ENCODE measurements at places on chromosomes 4 and X. TPM values are rescaled to one million over a fixed set of nuclear protein-coding genes. Genes with fewer than 3 reads are reported as not detected.

DNA sequence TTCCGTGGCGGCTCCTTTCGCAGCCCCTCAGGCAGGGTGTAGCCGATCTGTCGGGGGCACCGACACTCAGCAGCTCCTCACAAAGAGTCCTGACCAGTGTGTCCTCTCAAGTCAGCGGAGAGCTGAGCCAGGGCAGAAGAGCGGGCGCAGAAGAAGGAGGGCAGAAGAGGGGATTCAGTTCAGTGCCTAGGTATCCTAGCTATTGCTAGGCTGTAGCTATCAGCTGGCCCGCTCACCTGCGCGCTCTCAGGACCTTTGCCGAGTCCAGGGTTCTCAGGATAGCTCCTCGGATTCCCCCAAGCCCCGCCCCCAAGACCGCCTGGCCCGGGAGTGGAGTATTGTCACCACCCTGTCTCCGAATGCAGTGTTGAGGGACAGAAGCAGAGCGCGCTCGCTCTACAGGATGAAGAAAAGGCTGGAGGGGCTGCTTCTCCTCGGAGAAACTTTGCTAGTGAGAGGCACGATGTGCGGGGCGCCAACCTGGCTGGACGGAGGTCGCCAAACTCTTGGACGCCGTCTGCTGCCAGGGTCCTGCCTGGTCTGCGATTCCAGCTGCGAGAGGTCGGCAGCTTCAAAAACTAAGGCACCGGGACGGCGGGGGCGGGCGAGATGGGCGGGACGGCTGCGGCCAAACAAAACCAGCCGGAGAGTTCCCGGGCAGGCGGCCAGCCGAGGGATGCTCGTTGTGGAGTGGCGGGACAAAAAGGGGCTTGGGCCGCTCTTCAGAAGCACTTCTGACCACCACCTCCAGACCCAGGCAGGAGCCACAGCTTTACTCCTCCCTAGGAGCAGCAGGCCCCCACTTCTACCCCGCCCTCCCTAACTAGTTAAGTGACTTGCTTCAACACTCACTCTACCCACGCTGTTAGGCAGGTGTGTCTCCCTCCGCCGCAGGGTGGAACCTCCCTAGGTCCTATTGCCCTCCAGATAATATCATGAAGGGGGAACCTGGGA lies at the start of gene XKRX:
Gene XKRX, minus strand, starts transcription at position 258 of the 954 bp plus-strand sequence. CDS start 613 bp downstream, outside the sequence.
- DNase-seq = peak; percentile 19

GRCh38 chr4:183670960-183671555 lies 12.0 kb downstream of the TRAPPC11 start:
- no peak for DNase-seq

- DNase-seq = no peak
Measured at GRCh38 chr4:24594887-24595286, 10.5 kb upstream of the DHX15 start.

- no peak for DNase-seq
Measured at GRCh38 chr4:132866616-132867015, 282.5 kb upstream of the PCDH10 start.

DNA sequence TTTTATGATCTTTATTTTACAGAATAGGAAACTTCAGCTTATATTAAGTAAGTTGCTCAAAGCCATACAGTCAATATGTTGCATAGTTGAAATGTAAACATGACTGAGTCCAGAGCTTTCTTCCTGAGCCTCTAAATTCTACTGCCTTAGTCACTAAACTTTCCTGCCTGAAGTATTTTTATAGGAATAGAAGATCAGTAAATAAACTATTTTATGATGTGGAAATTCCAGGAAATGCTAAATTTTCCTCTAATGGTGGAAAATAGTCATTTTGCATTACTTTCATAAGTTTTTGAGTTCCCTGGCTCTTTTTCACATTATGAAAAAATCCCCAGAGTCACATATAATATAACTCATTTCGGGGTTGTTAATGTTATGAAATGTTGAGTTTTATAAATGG lies 182.8 kb downstream of the BANK1 start:
- DNase-seq = no peak

- DNase-seq = no peak
Measured at GRCh38 chr4:188299161-188299560, 159.9 kb downstream of the TRIML1 start.

DNA sequence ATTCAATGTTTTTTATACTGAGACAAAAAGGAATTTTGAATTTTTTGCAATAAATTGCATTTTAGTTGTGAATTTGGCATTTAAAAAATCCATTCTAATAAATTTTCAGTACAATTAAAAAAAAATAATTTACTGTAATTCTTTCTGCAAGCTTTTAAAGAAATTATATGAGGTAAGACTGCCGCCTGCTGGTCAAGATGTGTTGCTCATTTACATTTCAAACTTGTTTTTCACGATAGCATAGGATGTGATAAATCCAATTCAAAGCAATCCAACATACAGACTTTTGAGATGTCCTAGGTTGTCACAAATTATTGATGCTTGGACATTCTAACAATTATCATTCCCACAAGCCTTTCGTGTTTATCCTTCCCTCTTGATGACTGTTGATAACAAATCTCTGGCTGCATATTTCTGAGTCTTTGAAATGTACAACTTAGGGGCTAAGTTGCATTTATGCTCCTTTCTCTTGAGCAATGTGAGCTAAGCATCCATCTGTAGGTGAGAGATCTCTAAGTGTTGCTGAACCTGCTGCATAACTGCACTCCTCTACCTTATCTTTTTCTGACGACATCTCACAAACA lies 21.7 kb upstream of the MFAP3L start:
- peak; percentile 43 for DNase-seq

GRCh38 chrX:74015379-74016019 lies 288.5 kb upstream of the ZCCHC13 start:
- DNase-seq = peak; percentile 48

DNA sequence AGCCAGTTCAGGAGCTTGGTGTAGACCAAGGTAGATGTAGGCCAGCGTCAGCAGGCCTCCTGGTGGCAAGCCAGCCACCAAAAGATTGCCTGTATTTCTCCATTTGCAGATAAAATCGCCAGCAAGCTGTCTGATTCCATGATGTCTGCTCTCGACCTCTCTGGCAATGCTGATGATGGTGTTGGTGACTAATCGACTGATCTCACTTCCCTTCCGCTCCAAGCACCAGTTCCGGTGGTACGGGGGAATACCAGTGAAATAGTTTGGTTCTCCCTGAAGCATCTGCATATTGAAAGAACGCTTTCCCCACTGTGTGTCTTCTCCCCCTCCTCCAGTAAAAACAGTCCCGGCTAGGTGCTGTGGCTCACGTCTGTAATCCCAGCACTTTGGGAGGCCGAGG lies 30.4 kb downstream of the GNL3L start:
- no peak for DNase-seq

DNA sequence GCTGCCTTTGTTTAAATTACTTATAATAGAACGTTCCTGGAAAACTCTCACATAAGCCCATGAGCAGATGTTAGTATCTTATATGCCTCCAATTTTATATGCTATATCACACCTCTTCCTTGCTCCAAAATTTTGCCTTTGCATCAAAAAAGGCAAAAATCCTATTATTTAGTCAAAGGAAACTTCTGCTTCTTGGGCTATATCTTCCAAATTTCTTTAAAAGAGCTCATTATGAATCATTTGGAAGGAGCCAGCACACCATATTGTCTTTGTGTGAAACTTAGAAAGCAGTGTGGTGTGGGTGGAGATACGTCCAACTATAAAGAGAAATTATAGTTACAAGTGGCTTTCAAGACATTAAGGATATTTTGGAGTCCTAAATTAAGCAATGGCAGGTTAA lies 35.7 kb downstream of the NHS start:
- no peak for DNase-seq

DNA sequence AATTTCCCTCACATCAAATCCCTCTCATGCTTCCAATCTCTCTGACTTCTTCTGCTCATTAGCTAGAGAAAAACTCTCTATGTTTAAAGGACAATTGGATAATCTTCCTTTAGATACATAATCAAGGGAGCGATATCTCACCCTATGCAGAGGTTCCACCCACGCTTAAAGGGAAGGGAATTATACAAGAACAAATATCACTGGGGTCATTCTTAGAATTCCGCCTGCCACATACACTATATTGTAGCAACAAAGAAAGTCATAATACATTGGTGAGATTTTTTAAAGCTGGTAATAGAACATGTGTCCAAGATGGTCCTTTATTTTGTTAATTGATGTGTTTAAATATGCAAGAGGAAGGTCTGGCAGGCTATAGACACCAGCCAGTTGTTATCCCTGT lies 31.5 kb downstream of the NKX6-1 start:
- no peak for DNase-seq

DNA sequence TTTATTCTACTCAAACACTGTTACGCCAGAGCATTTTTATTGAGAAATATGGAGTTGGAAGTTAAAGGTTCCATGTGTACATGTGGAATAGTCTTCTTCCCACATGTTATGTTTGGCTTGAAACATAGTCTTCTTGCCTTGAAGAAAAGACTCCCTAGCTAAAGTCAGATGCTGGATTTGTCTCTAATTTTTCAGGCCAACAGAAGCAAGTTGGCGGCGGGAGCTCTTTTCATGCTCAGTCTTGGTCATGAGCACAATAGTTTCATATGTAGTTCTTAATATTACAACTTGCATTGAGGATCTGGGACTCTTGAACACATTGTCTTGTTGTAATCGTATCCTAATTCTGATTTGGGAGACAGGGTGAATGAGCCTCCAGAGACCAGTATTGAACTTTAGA lies 19.4 kb downstream of the SEPTIN11 start:
- no peak for DNase-seq

DNA sequence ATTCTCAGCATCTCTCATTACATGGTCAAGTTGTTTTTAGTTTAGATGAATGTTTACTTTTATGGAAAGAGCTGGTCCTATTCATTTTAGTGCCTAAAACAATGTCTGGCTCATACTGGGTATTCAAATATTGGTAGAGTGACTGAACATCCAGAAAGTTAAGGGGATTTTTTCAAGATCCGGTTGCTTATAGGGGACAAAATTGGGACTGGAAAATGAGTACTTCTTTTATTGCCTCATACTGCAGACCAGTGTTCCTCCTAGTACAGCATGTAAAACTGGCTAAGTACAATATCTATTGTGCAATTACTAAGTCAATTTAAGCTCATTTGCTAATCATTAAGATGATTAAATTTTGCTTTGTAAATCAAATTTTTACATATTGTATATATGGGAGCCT lies 13.9 kb downstream of the RP2 start:
- DNase-seq = no peak

DNA sequence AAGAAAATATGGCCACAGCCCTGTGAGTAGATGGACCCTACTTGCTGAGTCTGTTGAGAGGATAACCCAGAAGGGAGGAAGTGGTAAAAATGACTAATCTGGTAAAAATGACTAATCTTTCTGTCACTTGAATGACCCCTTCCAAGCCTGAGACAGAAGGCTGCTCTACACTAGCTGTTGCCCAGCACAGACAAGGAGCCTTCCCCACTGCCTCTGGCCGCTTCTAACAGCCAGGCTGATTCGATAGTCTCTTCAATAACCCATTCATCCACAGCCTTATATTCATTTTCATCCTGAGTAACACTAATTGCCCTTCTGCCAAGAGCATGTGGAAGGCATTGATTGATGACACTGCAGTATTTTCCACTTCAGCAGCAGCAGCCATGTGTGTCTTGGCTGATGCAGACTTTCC lies 18.4 kb downstream of the MAGEB17 start:
- no peak for DNase-seq

DNA sequence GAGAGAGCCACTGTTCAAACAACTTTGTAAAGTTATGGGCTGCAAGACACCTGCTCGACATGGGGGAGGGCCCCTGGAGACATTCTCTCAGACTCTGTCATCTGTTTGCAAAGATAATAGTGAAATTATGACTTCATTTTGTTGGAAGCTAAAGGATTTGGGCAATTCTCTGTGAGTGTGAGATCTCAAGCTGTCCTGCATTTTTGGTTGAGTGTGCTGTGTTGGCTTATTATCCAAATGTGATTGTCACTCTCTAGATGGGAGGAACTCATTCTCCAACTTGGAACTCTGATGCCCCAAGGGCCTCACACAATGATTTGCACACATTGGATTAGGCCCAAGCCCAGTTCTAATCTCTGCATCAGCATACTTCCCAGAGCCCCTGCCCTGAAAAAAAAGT lies 63.7 kb downstream of the STK32B start:
- no peak for DNase-seq

- DNase-seq = no peak
Measured at GRCh38 chr4:22434895-22435294, 81.0 kb downstream of the ADGRA3 start.

- DNase-seq = no peak
Measured at GRCh38 chr4:108166441-108167315, 2.1 kb downstream of the LEF1 start.

DNA sequence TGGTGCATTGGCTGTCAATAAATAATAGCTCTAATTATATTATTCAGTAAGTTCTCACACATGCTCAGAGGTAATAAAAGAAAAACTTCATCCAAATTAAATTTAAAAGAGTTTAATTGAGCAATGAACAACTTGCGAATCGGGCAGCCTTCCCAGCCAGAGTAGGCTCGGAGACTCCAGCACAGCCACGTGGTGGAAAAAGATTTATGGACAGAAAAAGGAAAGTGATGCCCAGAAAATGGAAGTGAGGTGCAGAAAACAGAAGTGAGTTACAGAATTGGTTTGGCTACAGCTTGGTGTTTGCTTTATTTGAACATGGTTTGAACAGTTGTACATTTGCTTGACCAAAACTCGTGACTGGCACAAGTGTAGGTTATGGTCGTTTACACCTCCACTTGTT lies 13.6 kb upstream of the BOD1L1 start:
- DNase-seq = no peak

DNA sequence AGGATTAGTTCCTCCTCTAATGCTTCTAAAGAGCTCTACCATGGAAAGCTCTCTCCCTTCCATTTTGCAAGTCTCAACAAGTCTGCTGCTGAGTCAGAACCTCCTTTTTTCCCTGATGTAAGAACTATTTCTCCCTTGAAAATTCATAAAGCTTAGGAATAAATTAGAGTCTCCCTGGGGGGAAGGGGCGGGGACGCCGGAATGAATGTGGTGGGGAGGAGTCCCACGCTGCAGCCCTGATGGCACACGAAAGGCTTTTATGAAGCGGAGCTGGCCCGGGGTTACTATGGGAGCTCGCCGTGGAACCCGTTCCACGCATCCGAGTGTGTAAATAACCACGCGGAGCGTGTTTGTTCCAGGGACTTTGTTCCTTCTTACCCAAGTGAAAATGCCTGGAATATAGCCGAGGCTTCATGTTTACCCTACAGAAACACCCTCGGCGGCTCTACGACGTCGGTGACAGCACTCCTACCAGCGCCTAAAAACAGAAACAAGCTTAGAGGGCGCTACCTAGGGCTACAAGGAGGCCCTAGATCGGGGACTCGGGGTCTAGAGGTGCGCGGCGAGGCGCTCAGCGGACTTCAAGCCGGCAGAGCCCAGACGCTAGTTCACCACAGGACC lies 923 bp upstream of the CPEB2 start:
- peak; percentile 70 for DNase-seq

Gene SMR3B
- not detected for total RNA-seq

Gene CENPVL2
- not detected for total RNA-seq

Gene DUSP21
- total RNA-seq = not detected

Gene SPATA4
- not detected for total RNA-seq

Gene FGFR3
- 0.72 TPM for total RNA-seq

Gene F8A3
- total RNA-seq = 17.3 TPM

Gene IL13RA1
- total RNA-seq = 79.5 TPM

Gene ARL9
- total RNA-seq = 0.88 TPM

Gene ABCG2
- total RNA-seq = 6.3 TPM

Gene CSTF2
- 12.8 TPM for total RNA-seq

Gene VSIG4
- total RNA-seq = 30.3 TPM

Gene HAUS3
- 17.4 TPM for total RNA-seq

Gene CCSER1
- 0.78 TPM for total RNA-seq

Gene CYBB
- total RNA-seq = 7.6 TPM

Gene ZNF81
- total RNA-seq = 13.9 TPM

Gene CDKL2
- total RNA-seq = 2.0 TPM
